Fibroblast of skin of right biceps (primary cell): ENCODE measurements at places on chromosomes 4 and X.
A peak's percentile ranks its signal among the peaks of the same experiment; 100 is the strongest.

- no peak for DNase-seq
Measured at GRCh38 chr4:164579270-164579942, 174.5 kb upstream of the SMIM31 start.

GRCh38 chr4:56468097-56468422 is 643 bp downstream of the SRP72 start:
- DNase-seq, result peak; percentile 23

DNA sequence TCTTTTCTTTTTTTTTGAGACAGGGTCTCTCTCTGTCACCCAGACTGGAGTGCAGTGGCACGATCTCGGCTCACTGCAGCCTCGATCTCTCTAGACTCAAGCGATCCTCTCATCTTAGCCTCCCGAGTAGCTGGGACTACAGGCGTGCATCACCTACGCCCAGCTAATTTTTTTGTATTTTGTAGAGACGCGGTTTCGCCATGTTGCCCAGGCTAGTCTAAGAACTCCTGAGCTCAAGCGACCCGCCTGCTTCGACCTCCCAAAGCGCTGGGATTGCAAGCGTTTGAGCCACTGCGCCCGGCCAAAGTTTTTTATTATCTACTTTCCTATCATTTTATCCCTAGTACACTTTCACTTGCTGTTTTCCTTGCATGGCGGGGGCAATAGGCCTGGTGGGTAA is 1.4 kb downstream of the UBA6 start:
- no peak for DNase-seq

DNA sequence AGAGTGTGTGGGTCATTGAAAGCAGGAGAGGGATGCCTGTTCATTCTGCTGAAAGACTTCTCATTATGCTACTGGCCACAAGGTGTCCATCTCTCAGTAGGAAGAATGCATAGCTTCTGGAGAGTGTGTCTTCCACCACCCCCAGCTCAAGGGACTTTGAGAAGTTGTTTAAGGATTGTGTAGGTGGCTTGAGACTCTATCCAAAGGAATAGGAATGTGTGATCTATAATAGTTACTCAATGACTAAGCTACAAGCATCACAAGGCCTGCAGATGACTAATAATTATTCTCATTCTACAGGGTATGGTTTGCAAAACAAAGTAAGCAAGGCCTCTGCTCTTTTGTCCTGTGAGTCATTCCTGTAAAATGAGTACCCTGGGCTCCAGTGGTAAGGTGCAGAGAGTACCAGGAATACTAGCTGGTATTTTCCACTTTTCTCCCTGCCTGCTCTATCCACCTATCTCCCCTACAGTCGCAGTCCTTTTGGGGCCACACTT is 279.8 kb upstream of the BOD1L1 start:
- peak; percentile 99 for DNase-seq

GRCh38 chr4:77093401-77093800 is 17.6 kb upstream of the CCNI start:
- peak; percentile 60 for DNase-seq
